Right atrium auricular region (tissue), 2 donors: ENCODE measurements at places on chromosomes 6 and 20.
A peak's percentile ranks its signal among the peaks of the same experiment; 100 is the strongest.

- no peak overlapping the region for H3K4me3 ChIP-seq
- no peaks in the 10 kb centered on the region for H3K36me3 ChIP-seq
- peaks cover 99% of the 10 kb centered on the region for H3K4me1 ChIP-seq
- DNase-seq: peak; percentile 73
- peak overlapping the region; percentile 81 for H3K27ac ChIP-seq
- H3K27me3 ChIP-seq: no peaks in the 10 kb centered on the region
Observed at GRCh38 chr6:108653949-108654348, 93.2 kb downstream of the FOXO3 start.

GRCh38 chr6:85283436-85283835 is 166.4 kb upstream of the NT5E start:
- H3K36me3 ChIP-seq: no peaks in the 10 kb centered on the region
- no peak overlapping the region for H3K27ac ChIP-seq
- H3K4me1 ChIP-seq: no peaks in the 10 kb centered on the region
- H3K27me3 ChIP-seq: no peaks in the 10 kb centered on the region
- DNase-seq: no peak
- no peak overlapping the region for H3K4me3 ChIP-seq

GRCh38 chr6:75234126-75234865 is 9.3 kb downstream of the COX7A2 start:
- peak overlapping the region; percentile 24 for H3K27ac ChIP-seq
- peaks cover 24% of the 10 kb centered on the region for H3K36me3 ChIP-seq
- no peak for DNase-seq

- H3K27me3 ChIP-seq: no peaks in the 10 kb centered on the region
- H3K36me3 ChIP-seq: peaks cover 3% of the 10 kb centered on the region
- H3K4me1 ChIP-seq: no peaks in the 10 kb centered on the region
- no peak overlapping the region for H3K27ac ChIP-seq
- no peak for DNase-seq
- H3K4me3 ChIP-seq: no peak overlapping the region
Observed at GRCh38 chr20:25460566-25461280, 53.2 kb downstream of the GINS1 start.
